Fibroblast of skin of scalp (primary cell): ENCODE measurements at places on chromosomes 1 and 21.

GRCh38 chr1:205026181-205026580, 16.8 kb upstream of the CNTN2 start:
- no peak for DNase-seq

- DNase-seq, result no peak
Measured at GRCh38 chr1:79554688-79555087, 548.2 kb upstream of the ADGRL4 start.

DNA sequence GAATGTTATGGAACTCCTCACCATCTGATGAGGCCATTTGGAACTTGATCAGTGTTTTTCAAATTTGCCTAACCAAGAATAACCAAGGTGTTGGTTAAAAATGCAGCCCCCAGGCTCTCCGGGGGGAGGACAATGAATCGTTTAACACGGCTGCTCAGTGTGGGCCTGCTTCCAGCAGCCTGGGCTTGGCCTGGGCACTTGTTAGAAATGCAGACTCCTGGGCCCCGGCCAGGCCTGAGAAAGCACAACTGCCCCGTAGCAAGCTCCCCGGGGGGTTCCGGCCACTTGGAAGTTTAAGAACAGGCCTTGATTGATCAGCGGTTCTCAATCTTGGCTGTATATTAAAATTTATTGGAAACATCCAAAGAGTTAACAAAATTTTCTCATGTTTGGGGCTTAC, 22.8 kb upstream of the C2CD2 start:
- no peak for DNase-seq

DNA sequence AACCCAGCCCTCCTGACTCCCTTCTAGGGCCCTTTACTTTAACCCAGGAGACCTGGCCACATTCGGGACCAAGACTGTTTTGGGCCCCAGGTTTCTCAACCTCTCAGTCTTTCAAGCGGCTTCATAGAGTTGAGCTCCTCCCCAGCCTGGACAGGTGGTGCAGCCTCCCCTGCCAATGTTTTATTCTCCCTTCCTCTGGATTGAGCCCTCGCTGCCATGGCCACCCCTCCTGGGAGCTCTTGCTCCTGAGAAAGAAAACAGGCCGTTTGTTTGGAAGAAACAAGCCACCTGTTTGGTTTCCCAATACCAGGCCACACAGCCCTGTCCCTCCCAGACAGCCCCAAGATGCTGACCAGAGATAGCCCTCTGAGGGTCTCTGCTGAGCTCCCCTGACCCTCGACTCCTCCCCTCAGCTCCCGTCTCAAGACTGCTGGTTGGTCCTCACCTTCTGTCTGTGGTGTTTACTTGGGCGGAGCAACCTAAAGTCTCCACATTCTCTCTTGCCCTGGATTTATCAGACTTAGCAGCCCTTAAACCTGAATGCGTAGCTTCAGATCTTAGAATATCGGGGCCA, 3.3 kb downstream of the TMEM51 start:
- DNase-seq, result no peak

GRCh38 chr21:14215971-14216641, at the start of gene RBM11:
TSS of gene RBM11 (plus strand) at chr21:14216157. CDS start at chr21:14216187, 30 bp downstream.
- DNase-seq, result peak; percentile 34

GRCh38 chr1:243559575-243560162, 290.4 kb downstream of the AKT3 start:
- no peak for DNase-seq

- DNase-seq, result no peak
Measured at GRCh38 chr1:41582851-41583657, 98.6 kb upstream of the EDN2 start.

GRCh38 chr1:145916745-145917144, 1.8 kb downstream of the PEX11B start:
- DNase-seq, result no peak

DNA sequence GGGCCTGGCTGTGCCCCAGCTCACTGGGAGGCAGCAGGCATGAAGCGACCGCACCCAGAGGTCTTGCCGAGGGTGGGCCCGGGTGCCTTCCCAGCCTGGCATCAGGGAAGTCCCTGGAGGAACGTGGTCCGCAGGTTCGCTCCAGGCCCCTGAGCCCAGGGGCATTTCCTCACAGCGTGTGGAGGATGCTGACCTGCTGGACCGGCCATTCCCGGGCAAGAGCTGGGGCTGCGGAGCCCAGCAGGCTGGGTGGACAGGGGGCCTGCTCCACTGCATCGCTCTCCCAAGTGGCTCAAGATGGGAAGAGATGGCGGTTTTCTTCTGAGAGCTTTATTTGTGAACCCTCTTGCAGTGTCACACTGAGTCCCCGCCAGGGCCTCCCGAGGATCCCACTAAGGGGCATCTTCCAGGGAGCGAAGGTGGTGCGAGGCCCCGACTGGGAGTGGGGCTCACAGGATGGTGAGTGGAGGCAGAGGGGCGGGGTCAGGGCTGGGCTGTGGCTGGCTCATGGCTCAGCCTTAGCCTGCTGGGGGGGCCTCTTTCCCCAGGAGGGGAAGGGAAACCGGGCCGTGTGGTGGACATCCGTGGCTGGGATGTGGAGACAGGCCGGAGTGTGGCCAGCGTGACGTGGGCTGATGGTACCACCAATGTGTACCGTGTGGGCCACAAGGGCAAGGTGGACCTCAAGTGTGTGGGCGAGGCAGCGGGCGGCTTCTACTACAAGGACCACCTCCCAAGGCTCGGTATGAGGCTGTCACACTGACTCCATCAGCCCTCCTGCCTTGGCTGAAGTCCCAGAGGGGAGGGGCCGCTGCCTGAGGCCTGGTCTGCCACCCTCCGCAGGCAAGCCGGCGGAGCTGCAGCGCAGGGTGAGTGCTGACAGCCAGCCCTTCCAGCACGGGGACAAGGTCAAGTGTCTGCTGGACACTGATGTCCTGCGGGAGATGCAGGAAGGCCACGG, 7.2 kb upstream of the MMP23B start:
- peak; percentile 26 for DNase-seq

- DNase-seq, result no peak
Measured at GRCh38 chr21:44687671-44688070, 5.7 kb upstream of the KRTAP12-1 start.

DNA sequence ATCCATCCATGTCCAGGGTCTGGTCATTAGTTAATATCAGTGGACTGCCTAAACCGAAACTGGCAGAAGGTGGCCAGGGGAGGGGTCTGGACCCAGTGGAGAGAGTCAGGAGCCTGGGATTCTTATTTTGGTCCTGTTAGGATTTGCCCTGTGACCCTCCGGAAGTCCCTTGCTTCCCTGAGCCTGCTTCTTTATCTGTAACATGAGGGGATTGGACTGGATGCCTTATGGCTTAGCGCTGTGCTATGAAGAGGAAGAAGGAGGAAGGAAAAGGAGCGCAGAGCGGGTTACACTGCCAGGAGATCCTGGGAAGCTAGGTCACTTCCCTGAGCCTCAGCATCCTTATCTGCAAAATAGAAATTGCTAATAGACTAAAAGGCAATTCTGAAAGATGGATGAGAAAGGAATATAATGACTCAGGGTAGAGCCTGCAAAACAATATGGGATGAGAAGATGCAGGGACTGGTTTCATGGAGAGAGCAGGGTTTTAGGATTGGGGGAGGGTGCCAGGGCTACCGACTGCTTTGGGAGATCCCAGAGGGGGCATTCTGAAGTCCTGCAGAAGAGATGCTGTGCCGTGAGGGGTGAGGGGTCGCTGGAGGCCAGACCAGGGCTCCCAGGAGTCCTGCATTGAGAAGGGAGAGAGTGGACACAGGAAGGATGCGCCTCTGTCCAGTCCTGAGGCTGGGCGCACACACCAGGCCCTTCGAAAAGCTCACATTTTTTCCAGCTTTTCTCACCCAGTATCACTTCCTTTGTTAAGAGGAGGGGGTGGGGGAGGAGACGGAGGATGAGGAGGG, 460 bp upstream of the ADORA1 start:
- peak; percentile 14 for DNase-seq
